Activated CD4-positive, alpha-beta T cell treated with anti-CD3 and anti-CD28 coated beads, Interleukin-2, amount 10 ng/mL, durations not matched to agents 24 days and 14 days (primary cell): ENCODE measurements at places on chromosomes 12 and 14.

- peak; percentile 79 for DNase-seq
Observed at GRCh38 chr14:76710056-76711010, 50.9 kb upstream of the VASH1 start.

DNA sequence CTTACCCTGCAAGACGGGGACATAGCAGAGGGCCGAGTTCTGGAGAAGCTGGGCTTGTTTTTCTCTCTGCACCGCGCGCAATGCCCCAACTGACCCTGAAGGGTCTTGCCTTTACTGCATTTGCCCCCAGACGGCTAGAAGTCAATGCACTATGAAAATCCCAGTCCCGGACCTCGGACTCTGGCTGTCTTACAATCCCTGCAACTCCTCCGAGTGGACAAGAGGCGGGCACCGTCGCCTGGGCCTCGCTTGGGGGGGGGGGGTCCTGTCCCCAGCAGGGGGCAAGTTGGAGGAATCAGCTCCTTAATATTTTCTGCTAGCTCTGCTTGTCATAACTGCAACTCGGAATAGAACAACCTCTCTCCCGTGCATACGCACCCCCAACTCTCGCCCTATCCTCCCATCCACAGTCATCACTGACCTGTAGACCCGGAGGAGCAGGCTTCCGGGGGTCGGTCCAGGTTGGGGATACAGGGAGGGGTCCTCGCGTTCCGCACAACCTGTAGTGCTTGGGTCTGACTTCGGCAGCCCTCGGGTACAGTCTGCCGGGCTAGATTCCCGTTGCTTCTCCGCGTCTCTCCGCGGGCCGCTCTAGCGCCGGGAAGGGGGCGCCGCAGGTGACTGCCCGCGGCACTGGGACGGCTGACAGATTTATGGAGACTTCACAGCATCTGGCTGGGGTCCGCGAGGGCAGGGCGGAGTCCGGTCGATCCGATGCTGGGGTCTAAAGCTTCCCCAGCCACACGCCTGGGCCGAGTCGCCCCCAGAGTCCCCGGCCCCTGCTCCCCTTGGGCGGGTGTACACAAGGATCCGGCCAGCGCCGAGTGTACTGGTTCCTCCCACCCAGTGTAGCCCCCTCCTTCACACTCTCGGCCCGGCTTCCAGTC is 3.3 kb upstream of the PAX9 start:
- DNase-seq = no peak

GRCh38 chr12:58576916-58577315 is 343.4 kb downstream of the LRIG3 start:
- no peak for DNase-seq

GRCh38 chr12:100940503-100940902 is 145.9 kb downstream of the ANO4 start:
- DNase-seq = no peak

GRCh38 chr12:94225947-94226630 is 77.7 kb downstream of the PLXNC1 start:
- DNase-seq = no peak
